ENCODE measurements at places on chromosomes 6 and 20.

DNA sequence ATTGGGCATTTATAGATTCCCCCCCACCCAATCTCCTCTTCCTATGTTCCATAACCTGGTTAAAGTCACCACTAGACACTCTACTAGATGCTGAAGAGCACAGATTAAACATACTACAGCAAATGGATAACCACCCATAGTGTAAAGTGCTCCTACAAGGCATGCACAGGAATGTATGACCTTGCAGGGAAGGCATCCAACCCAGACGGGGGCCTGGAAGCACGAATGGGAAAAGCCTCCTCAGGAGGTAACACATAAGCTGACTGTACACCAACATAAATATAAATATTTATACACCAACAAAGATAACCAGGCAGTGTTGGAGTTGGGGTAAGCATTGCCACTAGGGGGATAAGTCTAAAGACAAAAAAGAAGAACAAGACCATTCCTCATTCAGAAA is 691.7 kb downstream of the GRIK2 start:
- no peak for DNase-seq

DNA sequence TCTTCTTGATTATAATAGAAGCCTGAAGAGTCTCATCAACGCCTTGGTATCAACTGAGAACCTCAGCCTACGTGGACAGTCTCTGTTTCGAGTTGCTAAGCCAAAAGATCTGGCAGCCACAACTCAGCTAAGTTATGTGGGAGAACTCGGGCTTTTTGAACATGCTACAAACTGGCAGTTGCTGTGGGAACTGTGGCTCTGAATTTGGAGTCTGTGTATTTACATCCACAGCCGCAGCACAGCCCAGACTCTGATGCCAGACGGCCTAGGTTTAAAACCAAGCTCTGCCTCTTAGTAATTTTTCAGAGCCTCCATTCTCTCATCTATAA is 35.8 kb downstream of the RIPOR2 start:
- no peak for DNase-seq

DNA sequence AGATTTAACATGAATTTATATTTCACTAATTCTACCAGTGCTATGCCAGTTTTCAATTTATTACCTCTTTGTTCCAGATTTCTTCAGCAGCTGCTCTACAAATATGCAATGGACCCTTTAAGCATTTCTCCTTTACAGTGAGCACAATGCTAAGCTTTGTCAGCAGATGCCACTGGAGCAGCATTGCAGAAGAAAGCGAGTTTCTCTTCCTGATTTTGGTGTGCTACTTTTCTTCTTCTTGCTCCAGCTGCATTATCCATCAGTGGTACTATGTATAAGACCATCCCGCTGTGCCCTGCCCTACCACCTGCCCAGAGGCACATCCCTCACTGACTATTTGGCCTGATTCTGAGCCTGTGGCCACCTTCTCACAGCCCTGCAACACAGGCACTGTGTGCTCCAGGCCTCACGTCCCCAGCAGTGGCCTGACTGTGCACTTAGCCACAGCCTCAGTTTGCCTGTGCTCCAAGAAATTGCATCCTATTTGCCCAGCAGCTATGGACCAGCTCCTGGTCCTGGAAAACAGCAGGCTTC is 84.1 kb downstream of the TNFAIP3 start:
- no peak for DNase-seq

GRCh38 chr6:138194287-138194686 is 24.0 kb downstream of the PBOV1 start:
- DNase-seq: no peak

DNA sequence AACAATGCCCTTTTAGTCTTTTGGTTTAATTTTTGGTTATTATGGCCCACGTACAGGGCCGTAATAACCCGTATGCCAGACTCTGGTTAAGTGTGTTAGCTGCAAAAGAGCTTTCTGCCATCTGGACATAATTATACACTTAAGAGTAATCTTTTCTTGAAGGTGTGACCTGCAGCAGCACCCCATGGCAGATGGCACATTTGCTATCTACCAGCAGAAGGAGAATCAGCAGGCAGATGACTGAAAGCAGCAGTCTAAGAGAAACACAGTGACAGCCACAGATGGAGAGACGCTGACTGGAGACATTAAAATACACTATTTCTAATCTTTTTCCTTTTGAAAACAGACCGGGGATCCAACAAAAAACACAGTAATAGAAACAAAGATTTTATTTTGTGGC is 18.7 kb downstream of the ASF1A start:
- DNase-seq: peak; percentile 4

DNA sequence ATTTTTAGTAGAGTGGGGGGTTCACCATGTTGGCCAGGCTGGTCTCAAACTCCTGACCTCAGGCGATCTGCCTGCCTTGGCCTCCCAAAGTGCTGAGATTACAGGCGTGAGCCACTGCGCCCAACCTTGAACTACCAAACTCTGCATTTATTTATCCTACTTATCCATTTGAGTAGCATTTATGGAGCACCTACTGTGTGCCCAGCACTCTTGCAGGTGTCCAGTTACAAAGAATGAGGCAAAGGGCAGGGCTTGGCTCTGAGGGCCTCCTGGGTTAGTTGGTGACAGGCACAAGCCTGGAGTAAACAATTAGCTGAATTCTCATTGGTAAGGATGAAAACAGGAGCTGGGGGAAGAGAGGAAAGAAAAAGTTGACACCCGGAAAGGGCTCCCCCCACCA is 93.4 kb upstream of the FOXP4 start:
- no peak for DNase-seq

DNA sequence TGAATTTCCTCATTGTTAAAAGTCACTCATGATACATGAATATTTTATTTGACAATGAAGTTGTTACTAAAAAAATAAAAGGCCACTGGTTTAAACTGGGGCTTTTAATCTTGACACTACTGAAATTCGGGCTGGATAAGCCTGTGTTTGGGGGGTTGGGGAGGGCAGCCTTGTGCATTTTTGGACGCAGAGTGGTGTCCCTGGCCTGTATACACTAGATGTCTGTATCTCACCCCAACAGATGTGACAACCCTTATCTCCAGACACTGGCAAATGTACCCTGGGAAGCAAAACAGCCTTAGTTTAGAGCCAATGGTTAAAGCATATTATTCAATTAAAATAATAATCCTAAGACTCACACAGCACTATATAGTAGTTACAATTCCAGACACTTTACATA is 24.8 kb downstream of the MAN1A1 start:
- no peak for DNase-seq

DNA sequence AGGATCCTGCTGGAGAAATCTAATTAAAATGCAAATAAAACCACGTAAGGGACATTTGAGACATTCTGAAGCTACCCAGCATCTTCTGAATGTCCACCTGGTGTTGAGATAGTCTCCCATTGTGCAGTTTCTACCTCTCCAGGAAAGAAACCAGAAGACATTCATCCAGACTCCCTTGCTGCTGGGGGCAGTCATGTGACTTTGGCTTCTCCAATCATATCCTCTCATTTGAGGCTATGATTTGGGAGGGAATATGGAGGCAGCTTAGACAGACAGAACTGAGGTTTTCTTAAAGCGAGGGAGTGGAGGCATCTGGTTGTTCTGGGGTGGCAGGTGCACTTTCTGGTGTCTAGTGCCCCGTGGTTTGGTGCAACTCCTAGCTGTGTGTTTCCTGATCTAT is 315.2 kb upstream of the SULF2 start:
- DNase-seq: no peak

DNA sequence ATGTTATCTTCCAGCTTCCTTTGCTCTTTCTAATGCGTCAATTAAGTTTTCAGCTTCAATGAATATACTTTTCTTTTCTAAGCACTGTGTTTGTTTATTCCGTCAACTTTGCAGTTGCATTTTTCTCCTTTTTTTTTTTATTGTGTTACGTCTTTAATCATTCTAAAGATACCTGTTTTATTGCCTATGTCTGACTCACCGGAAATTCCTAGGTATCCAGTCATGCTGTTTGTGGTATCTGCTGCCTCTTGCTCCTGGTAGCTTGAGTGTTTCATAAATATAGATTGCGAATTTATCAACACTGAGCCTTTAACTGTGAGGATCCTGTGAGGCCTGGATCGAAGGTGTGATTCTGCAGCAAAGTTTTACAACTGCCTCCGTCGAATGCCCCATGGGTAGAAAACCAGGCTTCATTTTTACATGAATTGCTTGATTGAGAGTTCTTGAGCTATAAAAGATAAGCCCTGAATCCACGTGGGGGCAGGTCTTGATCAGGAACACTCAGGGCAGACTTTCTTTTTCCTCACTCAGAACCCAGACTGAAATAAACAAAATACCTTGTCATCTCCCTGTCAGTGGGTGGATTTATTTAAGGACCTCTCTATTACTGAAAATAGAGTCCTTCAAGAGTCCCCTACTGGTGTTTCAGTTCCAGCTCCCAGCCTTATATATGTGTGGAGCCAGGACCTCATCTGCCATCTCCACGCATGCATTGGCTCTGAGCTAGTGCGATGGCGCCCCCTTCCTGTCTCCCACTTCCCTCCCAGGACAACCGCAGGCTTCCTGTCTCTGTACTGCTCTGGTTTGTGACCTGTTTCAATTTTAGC is 60.1 kb upstream of the LRRC1 start:
- peak; percentile 38 for DNase-seq

DNA sequence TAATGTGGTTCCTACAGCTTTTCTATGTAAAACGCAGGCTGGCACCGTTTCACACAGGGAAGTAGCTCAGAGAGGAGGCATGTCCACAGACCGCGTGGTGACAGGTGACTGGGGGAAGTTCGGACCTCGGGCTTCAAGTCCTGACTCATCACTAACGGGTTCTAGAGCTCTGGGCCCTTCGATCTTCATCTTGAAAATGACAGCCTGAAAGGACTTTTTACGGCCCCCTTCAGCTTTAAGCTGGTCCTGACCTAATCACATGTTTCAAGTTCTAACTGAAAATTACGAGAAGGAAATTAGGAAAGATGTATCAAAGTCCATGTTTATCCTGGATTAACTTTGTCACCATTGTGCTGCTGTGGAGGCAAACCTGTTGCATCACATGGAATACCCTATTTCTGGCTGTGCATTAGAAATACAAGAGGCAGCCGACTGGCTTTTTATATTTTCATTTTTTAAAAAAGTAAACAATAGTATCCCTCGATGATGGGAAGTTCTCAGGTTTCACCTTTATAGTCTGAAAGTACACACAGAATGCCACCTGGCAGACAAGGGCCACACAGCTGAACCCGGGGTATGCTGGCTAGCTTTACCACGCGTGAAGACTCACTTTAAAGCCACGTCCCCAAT is 2.0 kb downstream of the MAN1A1 start:
- peak; percentile 16 for DNase-seq

GRCh38 chr6:3752531-3753227 is 1.2 kb upstream of the PXDC1 start:
- DNase-seq: no peak

DNA sequence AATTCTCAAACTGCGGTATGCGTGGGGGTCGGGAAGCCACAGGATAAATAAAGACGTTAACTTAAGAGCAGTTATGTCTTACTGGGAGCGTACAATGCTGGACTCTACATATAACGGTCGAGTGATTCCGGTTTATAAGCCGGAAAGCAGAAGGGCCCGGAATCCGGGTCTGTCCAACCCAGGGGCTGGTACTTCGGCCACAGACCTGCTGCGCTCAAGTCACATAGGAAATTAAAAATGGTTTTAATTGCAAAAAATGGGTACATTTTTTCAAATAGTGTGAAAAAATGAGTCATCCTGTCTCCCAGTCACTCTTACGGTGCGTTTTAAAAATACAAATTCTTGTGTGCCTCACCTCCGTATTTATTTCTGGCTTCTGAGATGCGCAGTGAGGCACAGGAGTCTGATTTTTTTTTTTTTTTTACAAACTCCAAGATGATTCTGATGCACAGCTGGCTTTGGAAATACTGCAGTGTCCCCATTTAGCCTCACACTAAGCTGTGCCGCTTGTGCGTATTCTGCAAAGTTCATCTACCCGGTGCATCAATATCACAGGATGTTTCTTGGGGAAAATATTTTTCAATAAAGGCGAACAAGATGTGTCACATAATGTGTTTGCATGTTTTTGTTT is 1.0 kb downstream of the PCIF1 start:
- DNase-seq: no peak

DNA sequence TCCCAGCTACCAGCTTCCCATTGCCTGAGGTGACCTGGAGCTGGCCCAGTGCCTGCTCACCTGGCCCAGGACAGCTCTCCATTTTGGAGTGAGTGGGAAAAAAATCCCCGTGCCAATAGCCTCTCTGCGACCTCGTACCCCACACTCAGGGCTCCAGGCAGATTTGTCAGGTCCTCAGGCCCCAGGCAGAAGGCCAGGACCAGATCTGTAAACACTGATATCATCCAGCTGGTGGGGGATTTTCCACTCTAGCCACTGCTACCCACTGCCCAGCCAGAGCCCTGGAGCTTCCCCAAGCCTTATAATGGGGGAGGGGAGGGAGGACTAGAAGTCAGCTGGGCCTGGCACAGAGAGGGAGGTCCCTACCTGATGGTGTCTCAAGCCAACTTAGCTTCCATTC is 1.3 kb upstream of the PGC start:
- no peak for DNase-seq

DNA sequence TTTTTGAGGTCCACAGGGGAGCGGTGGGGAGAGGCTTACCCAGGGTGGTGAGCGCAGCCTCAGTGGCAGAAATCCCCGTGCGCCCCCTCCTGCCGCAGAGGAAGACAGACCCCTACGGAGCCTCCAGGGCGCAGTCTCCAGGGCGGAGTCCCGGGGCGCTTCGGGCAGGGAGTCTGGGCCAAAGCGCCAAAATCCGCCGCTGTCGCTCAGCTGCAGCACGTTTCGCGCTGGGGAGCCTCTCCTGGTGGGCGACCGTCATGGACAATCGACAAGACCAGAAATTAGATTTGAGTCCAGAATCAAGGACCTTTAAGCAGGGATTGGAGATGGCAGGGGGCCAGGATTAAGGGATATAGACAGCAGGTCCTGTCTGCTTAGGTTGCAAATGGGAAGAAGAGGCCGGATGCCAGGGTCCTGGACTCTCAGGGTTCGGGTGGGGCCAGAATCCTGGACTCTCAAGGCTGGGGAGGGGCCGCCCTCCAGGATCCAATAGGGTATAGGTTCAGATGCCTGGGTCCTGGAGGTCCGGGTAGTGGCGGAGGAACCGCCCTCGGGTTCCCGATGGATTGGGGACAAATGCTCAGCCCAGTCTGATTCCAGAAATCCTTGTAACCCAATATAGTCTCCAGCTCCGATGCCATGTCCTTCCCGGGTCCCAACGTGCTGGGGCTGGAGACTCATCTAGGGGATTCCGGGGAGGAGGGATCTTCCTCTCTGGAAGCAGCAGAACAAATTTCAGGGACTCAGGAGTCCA is 7.9 kb upstream of the HLA-E start:
- DNase-seq: no peak

- no peak for DNase-seq
Measured at GRCh38 chr6:157265186-157265585, 58.1 kb downstream of the TMEM242 start.

GRCh38 chr20:48834278-48834677 is 6.5 kb upstream of the PREX1 start:
- no peak for DNase-seq

- DNase-seq: no peak
Measured at GRCh38 chr6:1088492-1089001, 223.4 kb upstream of the FOXQ1 start.

- DNase-seq: no peak
Measured at GRCh38 chr6:70520575-70520974, 46.2 kb upstream of the SDHAF4 start.

DNA sequence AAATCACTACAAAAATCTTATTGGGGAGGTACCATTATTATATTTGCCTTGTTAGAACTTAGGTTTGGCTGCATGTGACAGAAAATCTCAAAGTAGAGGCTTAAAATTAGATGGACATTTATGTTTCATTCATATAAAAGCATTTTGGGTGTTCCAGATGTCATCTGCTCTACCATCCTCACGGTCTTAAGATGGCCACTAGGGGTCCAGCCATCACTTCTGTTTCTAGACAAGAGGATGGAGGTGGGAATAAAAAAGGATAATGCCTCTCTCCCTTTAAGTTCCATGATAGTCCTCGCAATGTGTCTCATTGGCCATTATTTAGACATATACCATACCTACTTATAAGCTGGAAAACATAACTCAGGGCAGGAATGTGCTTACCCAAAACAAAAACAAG is 929.5 kb downstream of the KIF16B start:
- no peak for DNase-seq

Data from NCI-H2081 (cell line).